ENCODE measurements at places on chromosomes 7 and 10. TPM values are rescaled to one million over a fixed set of nuclear protein-coding genes. Genes with fewer than 3 reads are reported as not detected.

NPTX2 gene
- total RNA-seq, result not detected

HMX2 gene
- not detected for total RNA-seq

MKI67 gene
- 72.8 TPM for total RNA-seq

ADCYAP1R1 gene
- total RNA-seq, result not detected

SPDYE5 gene
- not detected for total RNA-seq

STEAP1B gene
- 2.6 TPM for total RNA-seq

CPA2 gene
- not detected for total RNA-seq

PDCD11 gene
- total RNA-seq, result 33.0 TPM

OR2A12 gene
- not detected for total RNA-seq

BNIP3 gene
- total RNA-seq, result 7.9 TPM

PLAC9 gene
- total RNA-seq, result not detected

SFTPD gene
- total RNA-seq, result not detected

- DNase-seq, result no peak
Measured at GRCh38 chr7:2971914-2972834, 71.5 kb downstream of the CARD11 start.

- no peak for DNase-seq
Measured at GRCh38 chr10:31170636-31171035, 139.0 kb upstream of the ZNF438 start.

- DNase-seq, result no peak
Measured at GRCh38 chr10:132802694-132803320, 16.9 kb upstream of the NKX6-2 start.

GRCh38 chr7:152602962-152603361, 73.0 kb downstream of the XRCC2 start:
- no peak for DNase-seq

DNA sequence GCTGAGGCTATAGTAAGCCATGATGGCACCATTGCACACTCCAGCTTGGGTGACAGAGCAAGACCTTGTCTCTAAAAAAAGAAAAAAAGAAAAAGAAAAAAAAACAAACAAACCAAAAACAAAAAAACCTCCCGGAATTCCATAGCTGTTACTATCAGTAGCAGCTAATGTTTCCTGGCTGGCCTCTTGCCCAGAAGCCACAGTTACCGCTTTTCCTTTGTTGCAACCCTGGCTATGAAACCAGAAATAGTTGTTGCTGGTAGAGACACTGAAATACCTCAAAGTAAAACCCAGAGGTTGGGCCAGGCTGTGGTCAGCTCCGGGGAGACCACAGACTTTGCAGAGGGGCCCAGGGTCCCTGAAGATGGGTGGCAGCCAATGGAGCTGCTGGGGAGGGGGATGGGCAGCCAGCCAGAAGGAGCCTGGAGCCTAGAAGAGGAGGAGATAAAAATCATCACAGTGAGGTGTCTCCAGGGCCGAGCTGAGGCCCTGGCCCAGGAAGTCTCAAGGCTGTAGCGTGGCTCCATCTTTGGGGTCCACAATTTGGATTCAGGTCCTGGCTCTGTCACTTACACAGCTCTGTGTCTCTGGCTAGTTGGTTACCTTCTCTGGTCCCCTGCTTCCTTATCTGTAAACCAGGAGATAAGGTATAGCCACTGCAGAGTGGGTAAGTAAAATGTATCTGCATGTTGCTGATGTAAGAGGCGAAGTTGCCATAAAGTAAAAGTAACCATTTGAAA, 3.4 kb upstream of the CHST12 start:
- DNase-seq, result peak; percentile 84

DNA sequence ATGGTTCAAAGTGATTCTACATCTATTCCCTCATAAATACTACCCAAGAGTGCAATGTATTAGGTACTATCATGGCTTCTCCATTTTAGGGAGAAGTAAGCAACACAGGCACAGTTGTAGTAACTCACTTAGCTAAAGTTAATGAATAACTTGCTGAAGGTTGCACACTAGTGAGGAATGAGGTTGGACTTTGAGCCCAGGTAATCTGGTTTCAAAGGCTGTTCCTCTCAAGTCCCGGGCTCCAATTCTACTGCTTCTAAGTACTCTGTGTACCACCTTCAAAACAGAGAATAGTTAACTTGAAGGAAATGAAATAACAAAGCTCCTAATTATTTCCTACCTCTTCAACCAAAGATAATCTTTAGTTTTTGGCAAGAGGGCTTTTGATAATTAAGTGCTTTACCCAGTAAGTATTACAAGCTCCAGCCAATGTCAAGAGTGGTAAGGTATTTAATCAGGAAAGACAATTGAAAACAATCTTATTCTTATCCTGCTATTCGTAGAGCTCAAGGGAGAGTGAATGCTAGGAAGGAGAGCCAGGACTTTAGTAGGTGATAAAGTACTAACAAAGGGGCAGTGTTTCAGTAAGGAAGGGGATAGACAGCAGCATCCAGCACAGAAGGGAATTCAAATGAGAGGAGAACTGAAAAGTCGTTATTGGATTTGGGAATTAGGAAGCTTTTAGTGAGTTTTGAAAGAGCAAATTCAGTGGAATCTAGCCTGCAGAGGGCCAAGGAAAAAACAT, 158.2 kb upstream of the PTPRZ1 start:
- DNase-seq, result peak; percentile 67

- DNase-seq, result no peak
Measured at GRCh38 chr7:78530351-78530750, 731.8 kb downstream of the PHTF2 start.

- DNase-seq, result no peak
Measured at GRCh38 chr10:132374176-132374575, 22.8 kb upstream of the PWWP2B start.

DNA sequence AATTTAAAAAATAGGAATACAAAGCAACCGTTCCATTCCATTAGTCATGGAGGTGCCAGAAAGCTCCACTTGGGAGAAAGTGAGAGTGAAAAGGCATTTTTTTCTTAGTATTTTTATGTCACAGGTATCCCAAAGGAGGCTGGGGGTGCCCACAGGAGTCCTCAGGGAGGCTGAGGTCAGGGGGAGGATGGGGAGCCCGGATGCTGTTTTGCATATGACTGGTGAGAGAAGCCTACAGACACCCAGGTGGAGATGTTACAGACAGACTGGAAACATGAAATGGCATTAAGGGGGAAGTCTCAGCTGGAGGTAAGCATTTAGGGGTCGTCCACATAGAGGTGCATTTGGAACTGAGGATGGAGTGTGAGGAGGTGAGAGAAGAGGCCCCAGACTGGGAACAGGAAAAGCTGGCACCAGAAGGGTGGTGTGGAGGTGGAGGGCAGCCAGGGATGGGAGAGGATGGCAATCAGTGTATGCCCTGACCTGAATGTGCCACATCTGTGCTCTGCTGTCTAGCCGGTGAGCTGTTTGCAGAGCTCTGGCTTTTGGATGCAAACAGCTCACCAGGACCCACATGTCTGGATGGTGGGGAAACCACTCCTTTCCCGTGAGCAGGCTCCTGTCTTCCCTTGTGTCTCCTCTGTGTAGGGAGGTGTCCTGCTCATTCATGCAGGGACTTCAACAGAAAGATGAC, 101.1 kb downstream of the RAMP3 start:
- DNase-seq, result no peak

DNA sequence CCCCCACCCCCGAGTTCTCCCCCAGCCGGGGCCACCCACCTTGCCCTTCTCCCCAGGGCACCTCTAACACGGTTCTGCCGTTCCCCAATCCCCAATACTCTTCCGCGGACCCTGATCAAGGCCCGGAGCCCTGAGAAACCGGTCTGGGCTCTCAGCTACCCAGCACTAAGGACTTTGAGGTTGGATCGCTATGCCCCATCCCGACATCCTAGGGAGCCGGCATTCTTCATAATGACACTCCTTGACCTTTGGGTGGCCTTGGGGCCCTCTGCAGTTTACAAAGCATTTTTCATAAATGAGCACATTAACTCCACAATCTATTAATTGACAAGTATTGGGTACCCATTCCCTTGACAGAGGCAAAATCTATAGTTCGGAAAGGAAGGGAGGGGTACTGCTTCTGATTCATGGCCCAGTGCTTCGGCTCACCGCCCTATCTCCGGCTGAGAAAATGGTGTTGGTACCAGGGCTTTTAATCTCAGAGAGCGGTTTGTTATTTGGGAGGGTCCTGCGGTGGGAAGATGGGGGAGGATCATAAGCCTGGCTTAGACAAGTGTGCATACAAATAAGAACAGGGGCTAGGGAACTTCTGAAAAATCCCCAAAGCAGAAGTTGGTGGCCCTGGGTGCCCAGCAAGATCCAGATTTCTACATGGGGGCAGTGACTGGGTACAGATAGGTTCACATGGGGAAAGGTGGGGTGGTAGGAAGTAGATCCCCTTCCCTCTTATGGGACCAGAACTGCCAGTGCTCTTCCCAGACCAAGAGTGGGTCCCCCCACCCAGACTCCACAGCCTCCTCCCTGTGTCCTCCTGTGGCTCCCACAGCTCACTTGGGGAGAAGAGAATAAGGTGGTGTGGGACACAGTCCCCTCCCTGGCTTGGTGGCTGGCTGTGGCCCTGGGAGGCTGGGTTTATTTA, 3.2 kb downstream of the IMPDH1 start:
- DNase-seq, result no peak

DNA sequence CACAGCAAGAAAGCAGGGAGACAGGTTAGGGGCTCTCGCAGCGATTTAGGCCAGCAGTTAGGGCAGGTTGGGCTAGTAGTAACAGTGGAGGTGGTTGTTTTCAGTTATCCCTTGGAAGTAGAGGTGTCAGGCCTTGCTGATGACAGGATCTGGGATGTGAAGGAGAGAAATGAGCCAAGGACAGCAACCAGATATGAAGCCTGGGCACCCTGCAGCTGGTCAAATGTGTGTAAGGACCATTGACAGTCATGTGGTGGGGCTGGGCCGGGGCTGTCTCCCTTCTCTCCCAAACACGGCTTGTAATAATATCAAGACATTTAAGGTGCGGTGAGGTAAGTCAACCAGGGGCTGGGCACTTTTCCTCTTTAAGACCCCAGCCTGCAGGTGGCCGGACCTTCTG, 112.5 kb upstream of the IGFBP3 start:
- no peak for DNase-seq

DNA sequence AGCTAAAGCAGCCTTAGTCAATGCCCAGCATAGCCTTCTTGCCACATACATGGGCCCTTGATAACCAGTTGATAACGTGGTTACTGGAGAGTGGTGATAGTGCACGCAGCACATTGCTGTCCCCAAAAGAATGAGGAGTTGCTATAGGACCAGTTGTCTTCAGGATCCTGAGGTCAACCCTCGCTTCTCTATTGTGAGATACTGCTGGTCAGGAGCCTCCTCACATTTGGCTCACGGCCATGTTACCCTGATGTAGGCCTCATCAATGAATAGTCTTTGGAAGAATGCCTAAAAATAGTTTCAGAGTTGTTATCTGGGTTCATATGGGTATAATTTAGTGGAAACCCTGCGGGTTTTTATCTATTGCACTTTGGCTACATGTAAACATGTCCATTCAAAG, 230.7 kb downstream of the VTI1A start:
- DNase-seq, result no peak

DNA sequence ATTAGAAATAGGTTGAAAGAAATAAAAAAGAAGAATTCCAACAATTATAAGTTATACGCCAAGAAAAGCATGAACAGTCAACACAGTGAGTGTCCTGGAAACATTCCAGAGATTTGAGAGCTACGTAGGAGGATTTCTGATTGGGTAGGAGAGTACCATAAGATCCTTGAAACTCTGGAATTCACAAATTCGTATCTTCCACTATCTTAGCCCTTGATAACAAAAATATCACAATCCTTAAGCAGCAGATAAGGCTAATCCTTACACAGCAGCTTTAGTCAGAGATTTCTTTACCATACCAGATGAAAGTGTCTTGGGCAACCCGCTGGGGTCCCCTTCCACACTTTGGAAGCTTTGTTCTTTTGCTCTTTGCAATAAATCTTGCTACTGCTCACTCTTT, 8.2 kb downstream of the TPK1 start:
- DNase-seq, result no peak

- peak; percentile 47 for DNase-seq
Measured at GRCh38 chr7:117993377-117994003, 120.2 kb upstream of the CTTNBP2 start.

GRCh38 chr10:78924319-78925003, 144.3 kb upstream of the ZMIZ1 start:
- no peak for DNase-seq

DNA sequence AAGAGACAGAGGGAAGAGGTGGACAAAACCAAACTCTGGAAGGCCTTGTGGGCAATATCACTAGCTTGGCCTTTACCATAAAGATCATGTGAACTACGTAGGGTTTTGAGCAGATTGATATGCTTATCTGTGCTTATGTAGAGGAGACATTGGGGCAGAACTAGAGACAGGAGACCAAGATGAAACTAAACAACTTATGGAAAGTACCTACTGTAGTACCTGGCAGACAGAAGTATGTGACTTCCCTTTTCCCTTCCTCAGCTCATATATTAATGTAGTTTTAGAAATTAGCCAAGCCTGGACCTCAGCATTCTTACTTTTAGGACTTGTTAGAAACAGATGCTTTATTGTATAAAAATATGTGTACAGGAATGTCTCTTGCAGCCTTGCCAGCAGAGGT, 14.0 kb upstream of the IL6 start:
- no peak for DNase-seq

- DNase-seq, result peak; percentile 69
Measured at GRCh38 chr7:22001345-22002004, 55.8 kb upstream of the CDCA7L start.

- no peak for DNase-seq
Measured at GRCh38 chr10:50641626-50642025, 17.9 kb upstream of the SGMS1 start.

GRCh38 chr10:11629731-11630130, 18.3 kb upstream of the USP6NL start:
- DNase-seq, result no peak

GRCh38 chr10:33661580-33662336, 327.3 kb upstream of the NRP1 start:
- DNase-seq, result peak; percentile 33

DNA sequence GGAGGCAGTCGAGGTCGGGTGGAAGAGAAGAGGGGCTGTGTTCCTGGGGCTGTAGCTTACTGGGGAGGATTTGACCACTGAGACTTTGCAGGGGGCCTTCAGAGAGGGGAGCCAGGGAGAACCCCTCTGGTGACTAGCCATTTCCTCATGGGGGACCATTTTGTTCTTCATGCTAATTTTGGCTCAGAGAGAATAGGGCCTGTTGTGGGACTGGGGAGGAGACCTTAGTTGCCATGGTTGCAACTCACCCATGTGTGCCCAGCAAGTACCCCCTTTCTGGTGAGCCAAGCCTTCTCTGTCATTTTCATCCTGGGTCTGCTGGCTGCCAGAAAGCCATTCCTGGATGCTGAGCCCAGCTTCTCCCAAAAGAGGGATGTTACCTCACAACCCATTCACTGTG, 120.9 kb downstream of the GRK5 start:
- no peak for DNase-seq

GRCh38 chr7:13989126-13989948, at the start of gene ETV1:
Gene ETV1, minus strand, starts transcription at chr7:13989666. Its CDS starts 614 bp downstream, at chr7:13989052.
- peak; percentile 76 for DNase-seq

- no peak for DNase-seq
Measured at GRCh38 chr10:72840319-72840718, 53.2 kb upstream of the OIT3 start.
